Camera-type eye (tissue), 1 donor: ENCODE measurements at places on chromosomes 7 and 10. TPM values are rescaled to one million over a fixed set of nuclear protein-coding genes. Genes with fewer than 3 reads are reported as not detected.

The NME8 gene
- total RNA-seq: not detected

The AKR1C8 gene
- total RNA-seq: 0.27 TPM

The OPN1SW gene
- 35.2 TPM for total RNA-seq

The ASAH2 gene
- total RNA-seq: 1.5 TPM

The CFAP70 gene
- total RNA-seq: 4.9 TPM

The ELMO1 gene
- 58.2 TPM for total RNA-seq

The CPA5 gene
- total RNA-seq: 0.55 TPM

The MYL7 gene
- not detected for total RNA-seq

The TNS3 gene
- total RNA-seq: 74.2 TPM

The RBM20 gene
- total RNA-seq: 2.7 TPM

The COL1A2 gene
- 6,947 TPM for total RNA-seq

The KCNMA1 gene
- total RNA-seq: 114 TPM
